ENCODE measurements at places on chromosomes 12 and 14.

DNA sequence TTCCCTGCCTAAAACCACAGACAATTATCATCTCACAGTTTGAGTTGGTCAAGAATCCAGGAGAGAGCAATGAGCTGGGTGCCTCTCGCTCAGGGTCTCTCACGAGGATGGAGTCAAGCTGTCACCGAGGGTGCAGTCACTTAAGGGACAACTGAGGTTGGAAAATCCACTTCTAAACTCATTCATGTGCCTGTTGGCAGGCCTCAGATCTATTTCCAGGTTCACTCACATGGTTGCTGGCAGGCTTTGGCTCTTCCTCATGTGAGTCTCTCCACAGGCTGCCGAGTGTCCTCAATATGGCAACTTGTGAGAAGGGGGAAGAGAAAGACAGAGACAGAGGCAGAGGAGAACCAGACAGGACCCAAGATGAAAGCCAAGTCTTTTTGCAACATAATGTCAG, 10.5 kb upstream of the OR10P1 start:
- DNase-seq = no peak
- H3K4me1 ChIP-seq = no peaks in the 10 kb centered on the region
- no peak overlapping the region for H3K27ac ChIP-seq
- no peak overlapping the region for H3K4me3 ChIP-seq

GRCh38 chr14:51621654-51622053, 30.1 kb upstream of the FRMD6 start:
- H3K4me1 ChIP-seq = peaks cover 14% of the 10 kb centered on the region
- no peak overlapping the region for H3K4me3 ChIP-seq
- DNase-seq = no peak
- no peaks in the 10 kb centered on the region for H3K27me3 ChIP-seq
- peaks cover 31% of the 10 kb centered on the region for H3K36me3 ChIP-seq
- H3K27ac ChIP-seq = no peak overlapping the region

DNA sequence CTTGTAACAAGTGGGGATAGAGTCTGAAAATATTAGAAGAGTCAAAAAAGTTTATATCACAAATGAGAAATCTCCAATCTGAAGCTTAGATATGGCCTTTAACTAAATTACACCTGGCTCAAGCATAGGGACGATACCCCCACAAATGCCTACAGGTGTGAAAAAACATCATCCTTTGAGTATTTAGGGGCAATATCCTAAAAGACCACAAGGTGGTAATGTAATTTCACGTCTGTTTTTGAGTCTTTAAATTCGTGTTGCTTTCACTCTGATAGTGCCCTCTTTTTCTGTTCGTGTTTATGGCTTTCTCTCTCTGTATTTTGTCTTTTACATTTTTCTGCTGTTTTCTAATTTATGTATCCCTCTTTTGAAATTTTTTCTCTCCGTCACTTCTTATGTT, 84.3 kb downstream of the ETNK1 start:
- no peak overlapping the region for H3K4me3 ChIP-seq
- H3K4me1 ChIP-seq = no peaks in the 10 kb centered on the region
- no peaks in the 10 kb centered on the region for H3K36me3 ChIP-seq
- DNase-seq = no peak

GRCh38 chr12:120741476-120742421, 16.1 kb downstream of the ACADS start:
- H3K4me1 ChIP-seq = no peaks in the 10 kb centered on the region
- H3K27ac ChIP-seq = no peak overlapping the region
- DNase-seq = no peak
- H3K4me3 ChIP-seq = no peak overlapping the region
- no peaks in the 10 kb centered on the region for H3K36me3 ChIP-seq

DNA sequence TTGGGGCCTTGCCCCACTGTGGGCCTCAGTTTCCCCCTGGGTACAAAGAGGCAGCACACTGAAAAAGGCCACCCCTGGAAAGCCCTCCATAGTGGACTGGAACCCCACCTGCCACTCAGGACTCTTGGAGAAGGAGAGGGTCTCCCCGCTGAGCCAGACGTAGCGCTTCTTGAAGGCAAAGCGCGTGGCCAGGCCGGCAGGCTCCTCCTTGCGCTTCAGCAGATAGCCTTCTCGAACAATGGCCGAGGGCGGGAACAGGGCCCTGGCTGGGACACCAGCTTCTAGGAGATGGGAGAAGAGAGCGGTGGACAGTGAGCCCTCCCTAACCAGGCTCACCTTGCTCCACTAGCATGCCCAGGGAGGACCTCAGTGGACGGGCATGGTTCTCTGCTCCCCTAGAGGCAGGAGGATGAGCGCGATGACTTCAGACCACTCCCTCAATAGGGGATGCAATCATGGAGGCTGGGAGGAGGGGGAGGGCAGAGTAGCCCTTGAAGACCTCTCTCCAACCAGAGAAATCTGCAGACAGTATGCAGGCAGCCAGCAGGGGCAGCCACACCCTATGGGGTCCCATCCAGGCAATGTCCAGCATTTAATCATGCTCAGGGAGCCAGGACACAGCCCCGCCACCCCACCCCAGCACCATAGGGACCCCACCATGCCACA, 29.8 kb downstream of the RASAL1 start:
- H3K36me3 ChIP-seq = no peaks in the 10 kb centered on the region
- H3K27ac ChIP-seq = no peak overlapping the region
- no peak for DNase-seq
- no peaks in the 10 kb centered on the region for H3K4me1 ChIP-seq

GRCh38 chr14:90600619-90601018, 203.8 kb downstream of the CALM1 start:
- no peak for DNase-seq
- H3K36me3 ChIP-seq = no peaks in the 10 kb centered on the region
- no peak overlapping the region for H3K4me3 ChIP-seq
- H3K27me3 ChIP-seq = no peaks in the 10 kb centered on the region
- H3K4me1 ChIP-seq = no peaks in the 10 kb centered on the region

- no peaks in the 10 kb centered on the region for H3K36me3 ChIP-seq
- no peaks in the 10 kb centered on the region for H3K27me3 ChIP-seq
- peaks cover 29% of the 10 kb centered on the region for H3K4me1 ChIP-seq
- no peak for DNase-seq
- H3K27ac ChIP-seq = peak overlapping the region; percentile 11
- H3K4me3 ChIP-seq = no peak overlapping the region
Observed at GRCh38 chr14:24110523-24110922, 4.1 kb upstream of the DCAF11 start.

DNA sequence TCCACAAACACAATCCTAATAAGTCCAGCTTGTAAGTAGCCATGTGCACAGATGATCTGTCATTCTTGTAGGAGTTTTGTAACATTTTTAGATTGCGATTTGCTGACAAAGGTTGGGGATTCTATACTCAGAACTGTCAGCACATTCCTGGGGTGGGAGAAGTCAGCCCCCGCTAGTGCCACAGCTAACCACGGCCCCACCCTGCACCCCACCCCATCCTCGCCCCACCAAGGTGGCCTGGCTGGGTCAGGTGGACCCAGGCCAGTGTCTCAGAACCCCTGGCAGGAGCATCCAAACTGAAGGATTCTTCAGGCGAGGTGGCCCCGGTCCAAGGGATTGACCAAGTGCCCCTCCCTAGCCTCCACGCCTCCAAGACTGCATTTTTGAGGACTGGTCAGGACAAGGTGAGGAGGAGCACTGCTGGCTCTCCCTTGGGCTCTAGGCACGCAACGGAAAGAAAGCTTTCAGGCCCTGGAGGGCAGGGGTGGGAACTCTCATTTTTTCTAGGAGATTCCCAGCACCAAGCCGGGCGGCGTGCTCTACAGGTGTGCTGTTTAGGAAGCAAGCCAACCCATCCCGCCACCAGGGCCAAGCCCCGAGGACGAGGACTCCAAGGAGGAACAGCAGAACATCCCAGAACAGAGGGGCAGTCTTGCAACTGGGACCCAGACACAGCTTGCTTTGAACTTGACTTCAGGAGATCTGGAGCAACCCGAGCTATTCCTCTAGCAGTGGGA, 172.8 kb downstream of the BCL11B start:
- H3K27ac ChIP-seq = peak overlapping the region; percentile 2
- H3K4me1 ChIP-seq = peaks cover 26% of the 10 kb centered on the region
- no peaks in the 10 kb centered on the region for H3K27me3 ChIP-seq
- no peaks in the 10 kb centered on the region for H3K36me3 ChIP-seq
- H3K4me3 ChIP-seq = no peak overlapping the region

DNA sequence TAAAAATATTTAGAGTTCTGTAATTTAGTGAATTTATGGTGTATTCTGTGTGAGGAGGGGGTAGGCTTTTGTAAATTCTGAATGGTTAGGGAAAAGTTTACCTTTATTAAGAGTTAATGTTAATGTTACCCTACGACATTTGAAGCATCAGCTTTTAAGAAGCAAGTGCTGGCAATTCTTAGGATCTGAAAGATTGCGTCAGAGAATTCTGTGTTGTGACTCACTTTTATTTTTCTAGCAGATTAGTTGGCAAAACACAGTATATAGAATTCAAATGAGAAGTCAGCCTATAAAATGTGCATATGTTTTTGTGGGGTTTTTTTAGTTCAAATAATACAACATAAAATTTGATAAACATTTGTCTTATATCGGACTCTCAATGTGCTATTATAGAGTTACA, 97.6 kb downstream of the RAD52 start:
- no peaks in the 10 kb centered on the region for H3K27me3 ChIP-seq
- H3K36me3 ChIP-seq = peaks cover 7% of the 10 kb centered on the region
- no peak for DNase-seq
- peak overlapping the region; percentile 83 for H3K27ac ChIP-seq
- H3K4me1 ChIP-seq = peaks cover 52% of the 10 kb centered on the region

DNA sequence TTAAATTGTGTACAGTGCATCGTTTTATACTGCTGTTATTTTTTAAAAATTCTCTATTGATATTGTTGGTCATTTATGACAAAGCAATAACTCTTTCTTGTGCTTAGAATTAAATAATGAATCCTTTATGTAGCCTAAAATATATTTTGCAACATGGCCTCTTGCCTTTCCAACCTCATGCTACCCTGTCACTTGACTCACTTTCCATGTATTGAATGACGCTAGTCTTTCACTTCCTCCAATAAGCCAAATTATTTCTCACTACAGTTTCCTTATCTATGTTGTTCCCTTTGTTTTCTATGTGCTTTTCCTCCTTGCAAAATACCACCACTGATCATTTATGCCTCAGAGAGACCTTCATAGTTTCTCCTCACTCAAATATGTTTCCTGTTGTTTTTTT, 16.3 kb upstream of the EPYC start:
- no peaks in the 10 kb centered on the region for H3K4me1 ChIP-seq
- no peak overlapping the region for H3K4me3 ChIP-seq
- H3K27ac ChIP-seq = no peak overlapping the region
- no peaks in the 10 kb centered on the region for H3K36me3 ChIP-seq

DNA sequence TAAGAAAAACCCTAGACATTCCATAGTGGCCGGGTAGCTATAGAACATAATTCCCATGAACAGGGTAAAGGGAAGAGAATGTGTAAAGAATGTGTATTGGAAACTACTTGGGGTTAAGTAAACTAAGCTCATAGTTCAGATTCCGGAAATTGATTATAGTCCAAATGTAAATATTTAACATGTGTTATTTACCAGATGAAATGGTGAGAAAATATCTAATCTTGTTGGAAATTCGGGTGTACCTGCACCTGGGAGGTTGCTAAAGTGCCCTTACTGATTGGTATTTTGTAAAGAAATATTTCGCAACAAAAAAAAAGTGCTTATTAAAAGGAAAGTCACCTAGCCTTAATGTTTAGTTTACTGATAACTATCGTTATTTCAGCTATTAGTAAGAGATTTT, 14.4 kb downstream of the RASSF9 start:
- H3K27me3 ChIP-seq = no peaks in the 10 kb centered on the region
- no peaks in the 10 kb centered on the region for H3K36me3 ChIP-seq
- no peak overlapping the region for H3K27ac ChIP-seq
- H3K4me1 ChIP-seq = peaks cover 17% of the 10 kb centered on the region
- no peak for DNase-seq

- peak within 1 kb of the TSS; percentile 45 for H3K4me3 ChIP-seq
- H3K36me3 ChIP-seq = no peaks in the 10 kb centered on the region
- peaks cover 9% of the 10 kb centered on the region for H3K27me3 ChIP-seq
- no peak for DNase-seq
- H3K4me1 ChIP-seq = no peaks in the 10 kb centered on the region
Observed at GRCh38 chr12:6700646-6701051, at the start of gene PIANP. TSS of gene PIANP (minus strand) at chr12:6700815. CDS start at chr12:6698061, 2,754 bp downstream.

DNA sequence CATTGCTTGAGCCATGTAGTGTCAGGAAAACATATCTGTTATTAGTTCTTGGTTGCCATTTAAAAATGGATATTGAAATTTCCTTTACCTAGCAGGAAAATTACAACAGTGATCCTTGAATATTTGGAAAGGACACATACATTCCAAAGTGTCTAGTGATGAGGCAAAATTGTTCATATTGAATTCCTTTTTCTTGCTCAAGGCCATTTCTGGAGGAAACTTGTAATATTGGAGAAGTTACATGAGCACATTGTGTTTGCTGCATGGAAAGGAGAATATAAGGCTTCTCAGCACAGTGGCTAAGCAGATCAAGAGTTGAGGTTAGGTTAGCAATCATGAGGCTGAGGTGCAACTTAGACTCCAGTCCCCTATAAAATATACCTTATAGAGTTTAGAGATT, 121.9 kb downstream of the PDE3A start:
- H3K4me1 ChIP-seq = no peaks in the 10 kb centered on the region
- no peak overlapping the region for H3K27ac ChIP-seq
- H3K36me3 ChIP-seq = no peaks in the 10 kb centered on the region
- H3K27me3 ChIP-seq = no peaks in the 10 kb centered on the region
- no peak for DNase-seq

GRCh38 chr14:58071341-58071740, 80.7 kb downstream of the ARMH4 start:
- H3K4me1 ChIP-seq = no peaks in the 10 kb centered on the region
- no peaks in the 10 kb centered on the region for H3K27me3 ChIP-seq
- no peak for DNase-seq
- no peak overlapping the region for H3K4me3 ChIP-seq
- H3K27ac ChIP-seq = no peak overlapping the region

DNA sequence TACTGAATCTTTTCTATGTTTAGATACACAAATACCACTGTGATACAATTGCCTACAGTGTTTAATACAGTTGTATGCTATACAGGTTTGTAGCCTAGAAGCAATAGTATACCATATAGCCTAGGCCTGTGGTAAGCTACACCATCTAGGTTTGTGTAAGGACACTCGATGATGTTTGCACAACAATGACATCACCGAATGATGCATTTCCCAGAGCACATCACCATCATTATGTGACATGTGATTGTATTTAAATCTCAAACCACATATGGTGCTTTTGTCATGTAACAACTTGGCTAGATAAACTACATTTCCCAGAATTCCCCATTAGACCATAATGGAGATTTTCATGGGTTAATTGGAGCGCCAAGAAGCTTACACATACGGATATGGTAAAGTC, 128.4 kb upstream of the CPNE8 start:
- H3K36me3 ChIP-seq = no peaks in the 10 kb centered on the region
- no peak for DNase-seq
- no peak overlapping the region for H3K27ac ChIP-seq
- H3K4me3 ChIP-seq = no peak overlapping the region
- no peaks in the 10 kb centered on the region for H3K4me1 ChIP-seq
- H3K27me3 ChIP-seq = no peaks in the 10 kb centered on the region
